Motor neuron (in vitro differentiated cells): ENCODE measurements at places on chromosomes 1 and 21.

- no peak for ATAC-seq
Observed at GRCh38 chr1:34978921-34979320, 6.2 kb downstream of the TMEM35B start.

DNA sequence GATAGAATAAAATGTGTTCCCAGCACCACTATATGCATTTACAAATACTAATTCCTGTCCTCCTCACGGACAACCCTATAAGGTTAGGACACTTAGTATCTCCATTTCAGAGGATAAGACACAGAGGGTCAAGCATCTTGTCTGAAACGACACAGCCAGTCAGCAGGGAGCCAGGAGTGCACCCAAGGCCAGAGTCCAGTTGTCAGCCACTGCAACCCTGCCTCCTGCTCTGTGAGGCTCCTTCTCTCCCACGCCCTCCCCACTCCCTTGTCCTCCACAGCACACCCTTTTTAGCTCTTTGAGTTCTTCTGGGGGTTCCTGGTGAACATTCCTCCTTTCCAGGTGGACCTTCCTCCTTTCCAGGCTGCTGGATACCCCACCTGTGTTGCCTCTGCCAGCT, 119.0 kb upstream of the TNR start:
- no peak for ATAC-seq

DNA sequence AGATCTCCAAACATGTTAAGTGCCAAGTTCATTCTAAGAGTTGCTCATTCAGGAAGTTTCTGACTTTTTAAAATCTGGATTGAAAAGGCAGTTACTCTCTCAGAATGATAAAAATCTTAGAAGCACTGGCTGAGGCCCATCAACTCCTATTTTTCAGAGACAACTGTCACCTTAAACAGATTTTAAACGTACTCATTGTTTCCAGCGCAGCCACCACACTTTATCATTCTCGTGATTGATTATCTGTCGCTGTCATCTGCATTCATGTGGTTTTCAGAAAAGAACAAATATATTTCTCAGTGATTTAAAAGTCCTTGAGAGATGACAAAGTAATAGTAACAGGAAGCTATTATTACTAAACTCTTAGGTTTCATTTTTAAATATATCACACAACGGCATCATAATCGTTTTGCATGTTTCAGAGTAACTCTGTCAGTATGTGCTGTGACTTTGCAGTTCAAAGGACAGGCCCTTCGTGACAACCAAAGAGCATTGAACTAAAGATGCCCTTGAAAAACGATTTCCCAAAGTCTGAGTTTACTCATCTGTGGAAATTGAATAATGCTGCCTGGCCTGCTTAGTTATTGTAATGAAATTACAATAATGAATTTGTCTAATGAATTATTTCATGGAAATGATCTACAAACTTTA, 14.9 kb upstream of the KCNK1 start:
- ATAC-seq, result no peak

DNA sequence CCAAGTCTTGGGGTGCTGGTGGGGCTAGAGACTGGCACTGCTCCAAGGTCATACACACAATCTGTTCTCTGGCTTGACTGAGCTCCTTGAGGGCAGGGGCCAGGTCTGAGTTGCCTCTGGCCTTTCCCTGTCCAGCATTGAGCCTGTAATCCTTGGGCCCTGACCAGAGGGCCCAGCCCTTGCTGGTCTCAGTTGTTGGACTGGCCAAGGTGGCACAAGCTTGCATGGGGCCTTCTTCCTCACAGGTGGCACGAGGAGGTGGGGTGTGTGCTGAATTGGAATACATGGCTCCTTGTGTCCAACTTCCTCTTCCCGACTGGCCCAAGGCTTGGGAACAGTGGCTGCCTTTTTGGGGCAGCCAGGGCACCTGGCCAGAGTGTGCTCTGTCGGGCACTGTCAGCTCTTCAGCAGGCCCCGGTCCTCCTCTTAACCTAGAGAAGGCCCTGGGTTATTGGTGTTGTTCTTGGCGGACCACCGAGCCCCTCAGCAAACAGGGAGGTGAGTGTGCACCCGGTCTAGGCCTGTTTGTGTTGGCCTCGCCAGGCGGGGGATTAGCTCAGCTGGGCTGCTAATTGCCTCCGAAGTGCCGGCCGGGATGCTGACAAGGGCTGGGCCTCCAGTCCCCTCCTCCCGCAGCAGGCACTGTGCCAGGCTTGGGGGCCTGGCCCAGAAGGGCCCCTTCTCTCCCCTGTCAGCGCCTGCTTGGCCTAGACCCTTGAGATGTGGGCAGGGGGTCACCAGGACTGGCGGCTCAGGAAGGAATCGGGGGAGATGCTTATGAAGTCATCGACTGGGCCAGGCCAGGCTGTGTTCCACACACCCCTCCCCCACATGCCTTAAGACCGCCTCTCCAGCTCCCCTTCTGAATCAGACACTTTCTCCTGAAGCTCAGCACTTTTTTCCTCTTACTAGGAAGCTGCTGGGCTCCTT, 28.5 kb downstream of the WNT4 start:
- ATAC-seq, result no peak

DNA sequence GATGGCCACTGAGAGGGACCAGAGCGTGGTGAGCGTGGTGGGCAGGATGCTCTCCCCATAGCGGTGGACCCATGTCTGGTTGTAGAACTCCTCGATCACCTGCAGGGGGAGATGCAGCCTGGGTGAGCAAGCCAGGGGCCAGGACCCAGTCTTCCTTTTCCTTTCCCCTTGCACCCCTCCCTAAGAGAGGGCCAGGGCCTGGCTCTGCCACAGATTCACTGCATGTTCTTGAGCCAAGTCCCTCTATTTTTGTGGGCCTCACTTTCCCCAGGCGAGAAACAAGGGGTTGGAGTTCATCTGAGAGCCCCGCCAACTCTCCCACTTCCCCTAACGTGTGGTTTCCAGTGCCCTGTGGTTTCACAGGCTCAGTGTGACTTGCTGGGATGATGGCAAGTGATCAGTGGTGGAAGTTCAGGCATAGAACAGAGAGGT, 27.5 kb downstream of the SLC2A1 start:
- ATAC-seq, result peak; percentile 37

DNA sequence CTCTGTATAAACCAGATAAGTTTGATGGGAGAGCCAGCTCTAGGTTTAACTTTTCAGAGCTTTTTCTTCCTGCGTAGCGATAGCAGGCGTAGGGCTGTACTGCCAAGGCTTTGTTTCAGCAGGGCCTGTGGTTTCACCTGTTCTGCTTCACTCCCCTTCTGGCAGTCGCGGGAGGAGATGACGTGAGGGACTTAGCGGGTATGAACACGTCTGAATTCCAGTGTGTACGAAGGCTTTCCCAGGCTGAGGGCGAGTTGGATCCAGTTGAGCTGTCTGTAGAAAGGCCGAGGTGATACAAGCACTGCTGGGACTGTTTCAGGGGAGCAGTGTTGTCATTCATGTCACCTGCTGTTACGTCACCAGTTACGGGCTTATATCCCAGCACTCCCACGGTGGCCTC, 21.2 kb downstream of the PEX14 start:
- ATAC-seq, result no peak

- no peak for ATAC-seq
Observed at GRCh38 chr1:40539338-40539737, 7.9 kb downstream of the ZNF684 start.

DNA sequence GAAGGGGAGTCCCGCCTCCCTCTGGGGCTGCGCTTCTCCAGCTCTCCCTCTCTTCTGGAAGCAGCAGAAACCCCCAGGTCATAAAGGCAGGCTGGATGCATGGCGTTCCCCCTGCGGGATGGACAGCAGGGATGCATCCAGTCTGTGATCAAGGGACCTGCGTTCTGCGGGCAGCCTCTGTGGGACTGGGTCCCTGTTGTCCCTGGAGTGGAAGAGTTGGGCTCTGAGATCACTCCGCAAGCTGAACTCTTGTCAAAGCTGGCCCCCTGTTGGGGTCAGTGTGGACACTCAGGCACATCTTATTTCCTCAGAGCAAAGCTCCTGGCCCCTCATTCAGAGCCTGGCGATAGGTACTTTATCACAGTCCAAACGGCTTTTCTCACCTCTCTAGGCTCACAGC, 341.2 kb downstream of the PTPRU start:
- ATAC-seq, result no peak

GRCh38 chr21:32311621-32312020, 13.0 kb downstream of the MRAP start:
- no peak for ATAC-seq

DNA sequence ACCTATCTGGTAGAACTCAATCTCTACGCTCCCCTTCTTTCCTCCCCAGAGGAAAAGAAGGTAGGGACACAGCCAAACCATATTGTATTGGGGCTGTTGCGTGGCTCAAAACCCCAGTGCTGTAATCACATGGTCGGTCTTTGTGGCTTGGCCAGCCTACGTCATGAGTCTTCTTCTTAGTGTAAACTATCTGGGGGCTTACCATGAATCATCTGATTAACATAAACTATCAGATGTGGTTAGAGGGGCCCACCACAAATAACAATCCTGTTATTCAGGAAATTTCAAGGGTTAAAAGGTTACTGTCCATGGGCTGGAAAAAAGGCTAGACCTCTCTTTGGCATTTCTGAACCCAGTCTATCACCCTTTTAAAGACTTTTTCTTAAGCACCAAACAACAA, 49.5 kb upstream of the GPR52 start:
- ATAC-seq, result no peak

DNA sequence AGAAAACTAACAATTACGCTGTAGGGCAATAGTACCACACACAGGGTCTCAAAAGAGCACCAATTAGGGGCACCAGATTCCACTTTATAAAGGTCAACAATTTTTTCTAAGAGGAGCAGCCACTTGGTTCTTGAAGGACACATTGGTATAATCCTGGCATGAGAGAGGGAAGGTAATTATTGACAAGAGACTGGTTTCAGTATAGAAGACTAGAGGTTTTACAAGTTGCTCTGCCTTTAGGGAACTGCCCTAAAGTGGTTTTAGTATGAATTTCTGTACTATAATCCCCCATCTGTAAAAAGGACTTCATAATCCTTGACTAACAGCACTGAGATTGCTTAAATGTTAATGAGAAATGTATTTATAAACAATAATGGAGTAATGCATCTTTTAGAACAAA, 648.5 kb upstream of the PTBP2 start:
- no peak for ATAC-seq

GRCh38 chr1:92817986-92818764, 13.7 kb upstream of the RPL5 start:
- peak; percentile 66 for ATAC-seq

- ATAC-seq, result no peak
Observed at GRCh38 chr21:27536319-27536718, 569.4 kb upstream of the ADAMTS5 start.

DNA sequence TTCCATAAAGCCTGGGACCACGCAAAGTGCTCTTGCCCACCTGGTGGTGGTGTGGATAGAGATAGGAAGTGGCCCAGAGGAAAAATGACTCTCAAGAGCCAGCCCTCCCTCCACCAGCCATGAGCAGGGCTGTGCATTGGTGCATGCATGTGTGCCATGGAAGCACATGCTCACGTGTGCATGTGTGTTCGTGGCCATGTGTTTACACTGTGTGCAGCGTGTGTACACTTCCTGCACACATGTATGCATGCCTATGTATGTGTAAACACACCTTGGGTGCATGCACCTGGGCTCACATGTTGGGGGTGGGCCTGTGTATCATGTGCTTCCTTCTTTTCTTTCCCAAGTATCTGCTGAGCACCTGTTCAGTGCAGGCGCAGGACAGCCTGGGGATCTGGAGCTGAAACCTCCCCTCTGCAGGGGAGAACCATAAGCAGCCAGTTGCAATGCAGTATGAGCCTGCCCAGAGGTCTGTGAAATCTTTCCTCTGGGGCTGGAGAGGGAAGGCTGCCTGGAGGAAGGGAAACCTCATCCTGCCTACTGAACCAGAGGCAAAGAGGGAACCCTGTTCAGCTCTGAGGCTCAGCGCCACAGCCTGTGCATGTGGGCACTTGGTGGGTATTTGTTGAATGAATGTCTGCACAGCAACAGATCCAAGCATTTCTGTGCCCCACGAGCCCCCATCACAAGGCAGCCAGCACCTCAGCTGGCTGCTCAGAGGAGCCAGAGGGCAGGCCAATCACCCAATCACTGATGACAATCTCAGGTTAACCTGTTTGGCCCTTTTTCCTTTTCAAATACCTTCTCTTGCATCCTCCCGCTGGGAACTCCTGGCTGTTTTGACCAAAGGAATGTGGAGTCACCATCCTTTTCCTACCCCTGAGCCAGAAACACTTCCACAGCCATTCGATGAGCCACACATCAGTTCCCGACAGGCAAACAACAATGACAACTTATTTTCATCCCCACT, 327.0 kb downstream of the NPHP4 start:
- ATAC-seq, result no peak

DNA sequence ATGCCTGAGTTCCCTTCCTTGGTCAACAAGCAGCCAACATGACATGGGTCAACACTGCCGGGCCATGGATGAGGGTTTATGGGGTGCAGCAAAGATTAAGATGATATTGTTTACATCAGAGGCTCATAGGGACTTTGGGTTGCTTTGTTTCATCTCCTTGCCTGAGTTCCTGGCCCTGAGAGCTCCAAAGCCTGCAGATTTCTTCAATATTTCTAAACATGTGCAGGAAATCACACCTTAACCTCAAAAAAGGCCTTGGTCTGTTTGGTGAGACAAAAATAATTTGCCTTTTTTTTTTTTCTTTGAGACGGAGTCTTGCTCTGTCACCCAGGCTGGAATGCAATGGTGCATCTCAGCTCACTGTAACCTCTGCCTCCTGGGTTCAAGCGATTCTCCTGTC, 876 bp downstream of the SLAMF8 start:
- no peak for ATAC-seq

- ATAC-seq, result peak; percentile 43
Observed at GRCh38 chr1:35691080-35691479, 27.6 kb downstream of the C1orf216 start.

- peak; percentile 31 for ATAC-seq
Observed at GRCh38 chr1:205002705-205003104, 40.3 kb upstream of the CNTN2 start.

GRCh38 chr1:42311138-42311537, 23.9 kb downstream of the FOXJ3 start:
- ATAC-seq, result no peak
